SK-N-SH treated with all-trans-retinoic acid at 6 μM for 48 hours (cell line): ENCODE measurements at places on chromosomes 7 and 10.

- no peak for ATAC-seq
These were observed 126.7 kb downstream of the TNS3 start for GRCh38 chr7:47454974-47455871.

- ATAC-seq = no peak
These were observed 213.8 kb downstream of the TAX1BP1 start for GRCh38 chr7:27953777-27954176.

DNA sequence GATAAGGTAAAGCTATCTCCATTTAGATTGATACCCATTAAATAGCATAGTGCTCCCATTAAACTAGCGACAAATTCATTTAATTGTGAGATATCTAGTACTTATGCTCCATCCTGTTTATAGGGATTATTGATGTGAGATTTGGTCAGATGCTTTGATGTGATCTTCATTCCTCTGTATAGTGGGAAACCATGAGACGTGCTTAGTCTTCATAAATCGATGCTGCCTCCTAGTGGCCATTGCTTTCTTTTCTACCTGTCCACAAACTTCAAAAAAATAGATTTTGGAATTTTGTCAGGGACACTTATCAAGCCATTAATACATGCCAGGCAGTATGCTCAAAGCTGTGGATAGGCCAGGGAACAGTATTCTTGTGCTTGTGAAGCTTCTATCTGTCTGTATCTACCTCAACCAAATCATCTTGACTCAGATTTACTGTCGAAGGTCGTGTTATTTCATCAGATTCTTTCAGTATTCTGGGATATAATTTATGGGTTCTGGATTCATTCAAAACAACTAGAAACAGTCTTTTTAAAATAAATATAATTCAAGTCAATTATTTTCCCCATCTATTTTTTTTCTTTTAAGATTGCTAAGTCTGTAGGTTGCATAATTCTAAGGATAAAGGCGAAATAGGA, 12.0 kb downstream of the LSM8 start:
- peak; percentile 96 for ATAC-seq

DNA sequence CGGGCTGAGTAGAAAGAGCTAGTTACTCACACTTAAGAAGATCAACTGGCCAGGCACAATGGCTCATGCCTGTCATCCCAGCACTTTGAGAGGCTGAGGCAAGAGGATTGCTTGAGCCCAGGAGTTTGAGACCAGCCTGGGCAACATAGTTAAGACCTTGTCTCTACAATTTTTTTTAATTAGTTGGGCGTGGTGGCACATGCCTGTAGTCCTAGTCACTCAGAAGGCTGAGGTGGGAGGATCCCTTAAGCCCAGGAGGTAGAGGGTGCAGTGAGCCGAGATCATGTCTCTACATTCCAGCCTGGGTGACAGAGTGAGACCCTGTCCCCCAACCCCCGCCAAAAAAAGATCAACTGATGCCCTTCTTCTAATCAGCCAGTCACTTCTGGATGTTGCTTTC, 74.6 kb upstream of the ATP6V0A4 start:
- ATAC-seq = no peak

DNA sequence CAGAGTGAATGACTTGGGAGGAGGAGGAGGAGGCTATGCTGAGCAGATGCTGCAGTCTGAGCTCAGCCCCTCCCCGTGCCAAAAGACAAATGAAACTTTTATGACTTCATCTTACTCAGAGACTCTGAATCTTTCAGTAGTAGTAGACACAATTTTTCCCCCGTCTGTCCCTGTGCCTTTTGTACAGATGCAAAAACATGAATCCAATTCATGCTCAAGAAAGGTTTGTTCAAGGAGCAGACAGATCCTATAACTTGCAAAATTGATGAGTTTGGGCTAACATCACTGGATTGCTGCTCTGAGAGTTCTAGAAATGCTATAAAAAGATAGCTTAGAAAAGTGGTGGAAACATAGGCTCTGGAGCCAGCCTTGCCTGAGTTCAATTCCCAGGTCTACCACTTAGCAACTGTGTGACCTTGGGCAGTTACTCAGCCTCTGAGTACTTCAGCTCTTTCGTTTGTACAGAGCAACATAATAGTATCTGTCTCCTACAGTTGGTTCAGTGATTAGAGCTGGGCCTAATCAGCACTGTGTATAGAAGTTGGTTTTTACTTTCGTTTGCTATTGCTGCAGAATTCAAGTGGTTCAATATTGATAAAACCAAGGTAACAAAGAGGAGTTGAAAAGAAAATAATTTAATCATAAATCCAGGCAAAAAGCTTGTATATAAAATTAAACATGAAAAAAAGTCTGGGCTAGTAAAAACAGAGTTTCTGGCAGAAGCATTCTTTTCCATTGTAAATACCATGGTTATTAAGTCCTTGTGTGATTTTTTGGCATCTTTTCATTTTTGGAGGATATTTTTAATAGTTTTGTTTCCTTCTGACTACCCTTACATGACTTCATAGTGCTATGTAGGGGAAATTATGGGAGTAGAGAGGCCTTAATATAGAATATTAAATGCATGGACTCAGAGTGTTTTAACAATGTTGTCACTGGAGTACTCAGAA, 174.2 kb upstream of the ZNF32 start:
- ATAC-seq = peak; percentile 72

GRCh38 chr10:6247041-6247712, 44.4 kb downstream of the PFKFB3 start:
- peak; percentile 65 for ATAC-seq

DNA sequence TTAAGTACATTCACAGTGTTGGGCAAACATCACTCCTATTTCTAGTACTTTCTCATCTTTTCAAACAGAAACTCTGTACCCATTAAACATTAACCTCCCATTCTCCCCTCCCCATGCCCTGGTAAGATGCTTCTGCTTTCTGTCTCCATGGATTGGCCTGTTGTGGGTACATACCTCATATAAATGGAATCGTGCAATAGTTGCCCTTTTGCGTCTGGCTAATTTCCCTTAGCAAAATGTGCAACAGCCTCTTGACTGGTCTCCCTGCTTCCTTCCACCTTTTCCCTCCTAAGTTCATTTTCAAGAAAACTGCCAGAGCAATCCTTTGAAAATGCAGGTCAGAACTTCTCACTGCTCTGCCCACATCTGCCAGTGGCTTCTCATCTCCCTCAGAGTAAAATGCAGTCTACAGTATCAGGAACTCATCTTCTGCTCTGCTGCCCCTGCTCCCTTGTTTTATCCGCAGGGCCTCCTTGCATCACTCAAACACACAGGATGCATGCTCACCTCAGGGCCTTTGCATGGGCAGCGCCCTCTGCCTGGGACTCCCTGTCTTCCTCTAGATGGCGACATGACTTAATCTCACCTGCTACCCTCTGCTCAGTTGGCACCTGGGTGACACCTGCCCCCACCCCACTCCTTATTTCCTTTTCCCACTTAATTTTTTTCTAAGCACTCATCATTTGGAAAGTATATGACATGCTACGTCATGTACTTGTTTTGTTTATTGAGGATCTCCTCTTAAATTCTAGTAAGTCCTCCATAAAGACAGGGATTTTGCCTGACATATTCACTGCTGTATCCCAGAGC, 44.3 kb upstream of the ECHDC3 start:
- no peak for ATAC-seq

DNA sequence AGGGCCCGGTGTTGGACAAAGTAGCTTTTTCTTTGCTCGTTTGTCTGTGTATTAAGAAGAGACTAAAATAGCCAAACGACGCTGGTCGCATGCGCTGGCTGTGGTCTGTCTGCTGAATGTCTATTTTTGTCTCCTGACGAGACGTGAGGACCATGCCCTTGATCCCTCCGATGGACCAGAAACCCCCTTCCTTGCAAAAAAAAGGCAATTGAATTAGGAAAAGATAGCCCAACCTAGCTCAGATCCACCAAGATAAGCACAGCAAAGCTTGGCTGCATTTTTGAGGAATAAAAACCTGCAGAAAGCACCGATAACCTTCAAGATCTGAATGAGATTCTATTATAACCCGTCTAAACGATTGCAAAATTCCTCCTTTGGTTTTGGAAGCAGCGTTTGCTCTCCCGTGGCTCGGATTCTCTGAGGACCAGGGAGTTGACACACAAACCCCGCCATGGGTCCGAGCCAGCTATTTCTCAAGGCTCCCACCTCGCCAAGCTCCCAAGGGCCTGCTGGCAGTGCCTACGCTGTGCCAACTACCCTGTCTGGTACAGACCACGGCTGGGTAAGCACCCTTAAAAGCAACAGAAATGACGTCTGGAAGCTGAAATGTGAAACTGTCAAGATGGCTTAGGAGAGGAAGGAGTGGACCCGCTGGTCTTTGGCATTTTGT, 17.7 kb upstream of the TTYH3 start:
- ATAC-seq = peak; percentile 43

- ATAC-seq = peak; percentile 57
These were observed 42.9 kb upstream of the PCBD1 start for GRCh38 chr10:70931168-70931815.

DNA sequence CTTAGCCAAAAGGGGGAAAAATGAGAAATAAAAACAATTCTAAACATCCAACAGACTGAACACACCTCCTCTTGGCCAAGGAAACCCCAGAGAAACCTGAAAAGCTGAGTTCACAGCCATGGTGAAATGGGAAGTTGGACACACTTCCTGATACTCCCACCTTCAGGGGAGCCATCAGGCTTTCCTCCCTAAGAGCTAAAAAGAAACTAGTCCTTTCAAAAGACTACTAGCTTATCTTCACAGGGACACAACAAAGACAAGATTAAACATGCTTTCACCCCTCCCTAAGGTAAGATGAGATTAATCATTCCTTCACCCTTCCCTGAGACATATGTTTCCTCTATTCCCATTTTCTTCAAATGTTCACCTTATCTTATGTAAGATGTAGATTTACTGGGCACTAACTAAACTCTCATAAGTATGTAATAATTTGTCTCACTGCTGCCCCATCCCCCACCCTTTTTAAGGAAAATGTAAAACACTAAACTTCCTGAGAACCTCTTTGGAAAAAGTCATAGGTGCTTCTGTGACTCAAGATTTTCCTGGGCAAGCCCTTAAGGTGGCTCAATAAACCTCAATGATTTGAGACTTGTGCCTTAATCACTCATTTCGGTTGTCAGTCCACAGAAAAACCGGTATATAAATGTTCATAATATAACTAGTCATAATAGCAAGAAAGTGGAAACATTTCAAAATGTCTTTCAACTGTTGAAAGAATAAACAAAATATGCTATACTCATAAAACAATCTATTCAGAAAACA, 40.5 kb downstream of the HTR7 start:
- no peak for ATAC-seq

GRCh38 chr7:43307522-43307921, 195.1 kb downstream of the HECW1 start:
- ATAC-seq = no peak
